ENCODE measurements at places on chromosomes 4 and X. TPM values are rescaled to one million over a fixed set of nuclear protein-coding genes. Genes with fewer than 3 reads are reported as not detected.
A peak's percentile ranks its signal among the peaks of the same experiment; 100 is the strongest.

GRCh38 chr4:17463606-17464005 lies 48.3 kb downstream of the QDPR start:
- DNase-seq, result no peak

GRCh38 chr4:10371869-10372471 lies 85.3 kb downstream of the ZNF518B start:
- DNase-seq, result no peak

- no peak for DNase-seq
These were observed 128.9 kb upstream of the LIMCH1 start for GRCh38 chr4:41408859-41409593.

GRCh38 chrX:44280116-44280515 lies 63.4 kb downstream of the EFHC2 start:
- no peak for DNase-seq

DNA sequence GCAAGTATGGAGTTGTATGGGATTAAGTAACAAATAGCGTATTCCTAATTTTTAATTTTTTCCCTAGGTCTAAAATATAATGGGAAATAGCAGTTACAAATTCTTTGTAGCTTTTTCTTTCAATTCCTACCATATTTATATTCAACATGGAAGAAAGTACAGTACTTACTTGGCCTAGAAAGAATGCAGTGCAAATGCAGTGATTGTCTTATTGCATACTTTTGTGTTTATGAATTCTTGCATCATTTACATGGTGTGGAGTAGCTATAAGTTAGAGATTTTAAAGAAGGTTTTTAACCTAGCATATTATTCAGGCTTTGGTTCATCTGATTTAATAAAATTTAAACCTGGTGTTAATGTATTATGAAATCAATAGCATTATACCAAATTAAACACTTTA lies 263.3 kb downstream of the BMPR1B start:
- no peak for DNase-seq

DNA sequence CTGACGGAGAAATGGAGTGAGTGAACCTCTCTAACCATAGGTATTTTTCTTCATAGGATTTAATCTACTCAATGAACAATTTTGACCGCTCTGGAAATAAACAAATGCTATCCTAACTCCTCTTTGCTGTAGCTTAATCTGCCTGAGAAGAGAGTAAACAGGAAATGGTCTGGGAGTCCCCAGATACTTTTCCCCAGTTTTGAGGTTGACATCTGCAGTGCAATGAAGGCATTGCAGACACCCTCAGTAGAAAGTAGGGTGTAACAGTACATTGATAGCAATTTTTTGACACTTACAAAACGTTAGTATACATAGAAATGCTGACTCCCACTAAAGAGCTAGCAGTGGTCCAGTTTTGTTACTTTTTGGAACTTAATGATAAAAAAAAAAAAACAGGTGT lies 495.9 kb upstream of the FAM241A start:
- no peak for DNase-seq

DNA sequence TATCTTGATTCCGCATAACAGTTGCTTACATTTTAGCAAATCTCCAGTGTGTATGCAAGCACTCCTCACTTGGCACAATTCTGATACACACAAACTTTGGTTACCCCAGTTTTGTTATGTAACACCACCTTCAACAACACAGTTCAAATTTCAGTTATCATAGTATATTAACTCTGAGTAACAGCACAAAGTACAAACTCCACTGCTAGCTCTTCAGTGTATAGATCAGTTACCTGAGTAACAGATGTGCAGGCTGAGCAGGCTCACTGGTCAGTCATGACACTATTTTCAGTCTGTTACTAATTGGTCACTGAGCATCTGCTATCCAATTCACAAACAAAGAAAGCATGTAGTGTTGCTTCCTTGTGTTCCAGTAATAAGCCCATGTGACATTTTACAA lies 55.4 kb downstream of the PKD2 start:
- DNase-seq, result no peak

GRCh38 chrX:31717474-31717873 lies 645.6 kb upstream of the FTHL17 start:
- DNase-seq, result no peak

GRCh38 chr4:124797223-124797622 lies 84.7 kb upstream of the ANKRD50 start:
- no peak for DNase-seq

GRCh38 chrX:47186096-47186740 lies 7.4 kb upstream of the UBA1 start:
- no peak for DNase-seq

DNA sequence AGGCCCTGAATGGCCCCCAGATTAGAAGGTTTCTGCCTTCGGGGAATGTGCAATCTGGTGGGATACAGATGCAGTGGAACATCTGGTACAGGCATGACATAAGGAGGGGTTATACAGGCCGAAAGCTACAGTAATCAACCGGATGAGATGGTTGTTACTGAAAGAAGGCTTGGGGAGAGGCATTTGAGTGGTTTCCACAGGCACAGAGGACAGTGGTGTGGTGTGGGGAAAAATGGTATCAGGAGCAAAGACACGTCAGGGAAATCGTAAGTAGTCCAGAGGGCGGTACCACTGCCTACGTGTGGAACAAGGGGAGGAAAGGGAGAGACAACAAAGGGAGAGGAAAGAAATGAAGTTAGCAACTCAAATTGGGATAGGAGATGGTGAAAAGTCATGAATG lies 3.0 kb downstream of the PDLIM3 start:
- DNase-seq, result no peak

DNA sequence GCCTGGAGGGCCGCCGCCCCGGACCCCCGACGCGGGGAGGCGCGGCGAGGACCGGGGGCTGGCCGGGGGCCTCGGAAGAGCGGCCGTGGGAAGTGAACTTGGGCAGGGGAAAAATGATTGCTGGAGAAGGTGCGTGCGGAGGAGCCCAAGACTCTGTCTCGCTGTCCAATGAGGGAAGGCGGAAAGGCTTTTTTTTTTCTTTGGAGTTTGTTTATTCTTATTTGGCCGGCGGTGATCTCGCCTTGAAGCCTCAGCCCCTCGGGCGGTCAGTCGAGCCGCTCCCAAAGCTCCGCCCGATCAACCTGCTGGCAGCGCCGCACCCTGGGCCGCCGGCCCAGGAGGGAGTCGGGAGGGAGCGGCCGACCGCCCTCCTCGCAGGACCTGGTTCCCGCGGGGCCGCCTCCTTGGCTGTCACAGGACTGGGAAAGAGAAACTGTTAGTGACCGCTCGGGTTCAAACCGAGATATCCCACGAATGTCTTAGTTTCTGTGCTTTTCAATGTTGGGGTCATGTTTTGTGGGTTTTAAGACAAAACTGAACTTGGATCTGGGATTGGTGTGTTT lies 2.5 kb downstream of the CPEB2 start:
- peak; percentile 93 for DNase-seq

- DNase-seq, result no peak
These were observed 610.7 kb upstream of the ADGRL3 start for GRCh38 chr4:60589425-60589824.

GRCh38 chr4:151716324-151716723 lies 44.5 kb downstream of the GATB start:
- DNase-seq, result no peak

- DNase-seq, result no peak
These were observed at the start of gene GABRQ for GRCh38 chrX:152637649-152638442. Gene GABRQ, plus strand, starts transcription at chrX:152637895. Its CDS starts 308 bp downstream, at chrX:152638203.

GRCh38 chr4:90071289-90072235 lies 55.6 kb upstream of the CCSER1 start:
- DNase-seq, result no peak

- DNase-seq, result no peak
These were observed 50.3 kb downstream of the TMEM165 start for GRCh38 chr4:55445921-55446577.

GRCh38 chr4:110586131-110586850 lies 36.6 kb downstream of the PITX2 start:
- no peak for DNase-seq

GRCh38 chr4:2789793-2790582 lies 2.9 kb upstream of the SH3BP2 start:
- DNase-seq, result no peak

DNA sequence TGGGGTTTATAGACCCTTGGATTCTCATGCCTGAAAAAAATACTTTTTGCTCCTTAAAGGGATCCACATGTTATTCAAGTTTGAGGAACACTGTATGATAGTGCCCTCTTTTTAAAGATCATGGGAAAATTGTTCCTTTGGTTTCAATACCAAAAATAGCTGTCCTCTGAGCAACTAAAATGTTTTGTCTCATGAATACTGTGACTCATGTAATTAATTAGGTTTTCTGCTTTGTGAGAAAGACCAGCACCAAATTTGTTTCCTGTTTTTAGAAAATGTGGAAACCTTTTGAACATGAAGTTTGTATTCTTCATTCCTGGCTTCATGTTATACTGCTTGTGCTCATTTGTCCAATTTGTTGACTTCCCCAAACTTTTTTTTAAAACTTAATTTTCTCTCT lies 127.6 kb upstream of the SH3RF1 start:
- no peak for DNase-seq

GRCh38 chr4:118113220-118113619 lies 78.9 kb downstream of the NDST3 start:
- DNase-seq, result no peak

Gene FGF13
- total RNA-seq, result 8.7 TPM

Gene GPC3
- 58.6 TPM for total RNA-seq

Gene MAP3K15
- 0.10 TPM for total RNA-seq

Gene PGAM4
- total RNA-seq, result not detected

Gene LARP7
- total RNA-seq, result 36.0 TPM

Gene GYG2
- total RNA-seq, result 377 TPM

Gene SPIN4
- total RNA-seq, result 2.4 TPM

Gene LONRF3
- total RNA-seq, result 13.1 TPM

Gene WNK3
- 1.2 TPM for total RNA-seq

Gene SYN1
- total RNA-seq, result not detected

Gene STX18
- 24.1 TPM for total RNA-seq

Measured in mesenteric fat pad (tissue), 1 donor.